ENCODE measurements at places on chromosomes 1 and 21.

DNA sequence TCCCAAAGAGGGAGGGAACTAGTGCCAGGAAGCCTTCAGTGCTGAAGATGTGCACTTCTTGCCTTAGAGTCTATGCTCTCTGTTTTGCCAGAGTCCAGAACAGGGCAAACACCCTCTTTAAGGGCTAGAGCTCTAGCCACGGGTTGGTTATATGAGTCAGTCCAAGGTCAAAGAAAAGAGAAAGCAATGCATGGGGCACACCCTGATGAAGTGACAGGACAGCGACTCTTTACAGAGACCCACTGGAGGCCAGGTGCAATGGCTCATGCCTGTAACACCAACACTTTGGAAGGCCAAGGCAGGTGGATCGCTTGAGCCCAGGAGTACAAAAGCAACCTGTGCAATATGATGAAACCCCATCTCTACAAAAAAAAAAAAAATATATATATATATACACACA, 86.1 kb downstream of the TGFBR3 start:
- DNase-seq = no peak

GRCh38 chr1:22903113-22903512, 69.6 kb downstream of the LACTBL1 start:
- no peak for DNase-seq

GRCh38 chr1:217407534-217408001, 223.3 kb downstream of the GPATCH2 start:
- no peak for DNase-seq

DNA sequence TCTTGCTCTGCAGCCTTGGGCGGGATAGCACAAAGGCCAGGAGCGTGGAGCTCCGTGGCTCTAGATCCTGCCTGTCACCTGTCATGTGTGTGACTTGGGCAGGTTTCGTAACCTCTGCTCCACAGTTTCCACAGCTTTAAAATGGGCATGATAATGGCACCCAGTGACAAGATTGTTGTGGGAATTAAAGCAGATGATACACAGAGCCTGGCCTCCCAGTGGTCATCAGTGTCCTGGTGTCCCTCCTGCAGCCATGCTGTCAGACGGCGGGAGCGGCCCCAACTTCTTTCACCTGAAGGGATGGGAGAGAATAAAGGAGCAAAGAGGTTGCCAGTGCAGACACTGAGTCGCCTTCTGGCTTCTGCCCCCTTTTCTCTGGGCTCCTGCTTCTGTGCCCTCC, 61.5 kb downstream of the SLC37A1 start:
- DNase-seq = no peak

GRCh38 chr1:164651351-164651951, 92.5 kb downstream of the PBX1 start:
- no peak for DNase-seq

DNA sequence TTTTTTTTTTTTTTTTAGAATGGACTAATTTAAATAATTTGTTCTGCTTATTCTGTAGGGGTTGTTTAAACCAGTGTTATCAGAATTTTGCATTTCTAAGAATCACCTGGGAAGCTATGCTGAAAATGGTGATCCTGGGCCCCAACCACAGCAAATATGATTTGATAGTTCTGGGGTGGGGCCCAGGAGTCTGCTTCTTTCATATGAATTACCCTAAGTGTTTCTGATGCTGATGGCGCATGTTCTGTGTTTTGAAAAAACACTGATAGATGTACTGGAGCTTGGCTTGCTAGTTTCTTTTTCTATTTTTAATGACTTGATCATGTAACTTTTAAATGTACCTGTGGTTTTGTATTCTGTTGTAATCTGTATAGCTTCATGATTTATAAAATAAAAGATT, 89.3 kb downstream of the CDC14A start:
- DNase-seq = no peak

- DNase-seq = no peak
Observed at GRCh38 chr1:162726555-162726954, 63.9 kb upstream of the HSD17B7 start.

- no peak for DNase-seq
Observed at GRCh38 chr1:213374369-213374768, 323.3 kb downstream of the RPS6KC1 start.

DNA sequence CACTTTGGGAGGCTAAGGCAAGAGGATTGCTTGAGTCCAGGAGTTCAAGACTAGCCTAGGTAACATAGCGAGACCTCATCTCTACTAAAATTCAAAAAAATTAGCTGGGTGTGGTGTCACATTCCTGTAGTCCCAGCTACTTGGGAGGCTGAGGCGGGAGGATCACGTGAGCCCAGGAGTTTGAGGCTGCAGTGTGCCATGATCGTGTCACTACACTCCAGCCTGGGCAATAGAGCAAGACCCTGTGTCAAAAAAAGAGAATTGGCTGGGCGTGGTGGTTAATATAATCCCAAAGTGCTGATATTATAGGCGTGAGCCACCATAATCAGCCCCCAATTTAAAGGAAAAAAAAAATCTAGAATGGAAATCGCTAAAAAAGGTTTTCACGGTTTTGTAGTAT, 7.0 kb downstream of the MACO1 start:
- DNase-seq = no peak

DNA sequence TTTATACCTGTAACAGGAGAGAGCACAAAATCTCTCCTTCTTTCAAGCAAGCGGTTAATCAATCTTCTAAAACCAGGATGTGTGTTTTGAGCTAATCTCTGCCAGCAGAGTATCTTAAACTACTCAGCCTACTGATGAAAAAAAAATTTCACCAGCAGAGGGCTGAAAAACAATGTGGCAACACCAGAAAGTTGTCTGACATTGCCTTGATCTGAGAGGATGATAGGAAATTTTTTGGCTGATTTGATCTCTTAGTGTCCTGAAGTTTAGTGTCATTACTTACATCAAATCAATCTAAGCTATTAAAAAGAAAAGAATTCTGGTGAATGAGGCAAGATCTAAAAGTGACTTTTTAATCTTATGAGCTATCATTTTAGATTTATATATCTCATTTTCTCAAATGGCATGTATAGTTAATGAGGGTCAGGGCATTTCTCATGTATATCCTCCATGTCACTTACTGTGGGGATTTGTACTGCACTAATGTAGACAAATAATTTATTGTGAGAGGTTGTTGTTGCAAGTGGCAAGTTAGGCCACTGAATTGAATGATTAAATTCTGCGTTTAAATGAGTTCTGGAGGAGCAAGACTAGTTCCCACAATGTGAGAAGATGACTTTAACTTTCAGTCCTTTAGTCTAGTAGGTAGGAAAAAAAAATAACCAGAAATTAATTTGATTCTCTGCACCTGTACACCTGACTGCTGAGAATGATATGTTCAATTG, 10.9 kb downstream of the ADAMTS1 start:
- DNase-seq = no peak

- no peak for DNase-seq
Observed at GRCh38 chr1:119779869-119780356, 11.2 kb upstream of the HMGCS2 start.

DNA sequence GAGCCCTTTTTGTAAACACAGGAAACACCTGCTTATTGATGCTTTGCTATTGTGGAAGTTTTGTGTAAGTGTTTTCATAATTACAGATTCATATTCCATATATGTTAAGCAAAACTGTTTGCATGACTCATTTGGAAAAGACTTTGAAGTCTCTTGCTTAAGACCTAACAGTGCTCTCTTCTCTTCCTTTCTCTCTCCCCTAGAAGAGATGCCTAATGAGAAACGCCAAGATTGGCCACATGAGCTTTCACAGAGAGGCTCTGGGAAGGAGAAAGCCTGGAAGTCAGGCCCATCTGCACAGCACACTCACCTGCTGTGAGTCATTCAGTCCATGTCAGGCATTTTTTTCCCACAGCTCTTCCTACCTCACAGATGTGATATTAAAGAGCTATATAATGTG, 101.6 kb upstream of the PALMD start:
- no peak for DNase-seq

DNA sequence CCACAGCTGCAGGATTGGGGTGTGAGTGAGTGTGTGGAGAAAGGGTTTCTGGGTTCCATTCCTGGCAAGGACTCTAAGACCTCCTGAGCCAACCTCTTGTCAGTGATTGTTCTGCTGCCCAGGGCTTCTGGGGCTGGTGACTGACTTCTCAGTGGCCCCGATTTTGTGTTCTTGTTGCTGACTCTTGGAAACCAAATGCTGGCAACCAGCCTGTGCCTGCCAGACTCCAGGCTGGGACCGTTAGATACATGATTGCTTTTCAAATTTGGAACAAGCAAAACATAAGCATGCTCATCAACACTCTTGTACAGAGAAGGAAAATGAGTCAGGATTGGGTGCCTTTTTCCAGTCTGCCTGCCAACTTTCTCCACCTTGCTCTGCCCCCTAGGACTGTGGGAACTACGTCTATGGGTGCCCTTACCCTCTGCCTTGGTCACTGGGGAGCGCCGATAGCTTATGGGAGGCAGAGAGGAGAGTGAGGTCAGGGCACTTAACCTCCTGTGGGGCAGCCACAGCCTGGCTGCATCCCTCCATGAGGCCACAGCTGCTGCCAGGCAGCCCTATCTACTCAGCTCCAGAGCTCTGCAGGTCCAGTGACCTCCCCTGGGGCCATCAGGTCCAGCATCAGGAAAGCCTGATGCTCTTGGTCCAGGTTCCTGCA, 39.3 kb upstream of the EPS8L3 start:
- no peak for DNase-seq

DNA sequence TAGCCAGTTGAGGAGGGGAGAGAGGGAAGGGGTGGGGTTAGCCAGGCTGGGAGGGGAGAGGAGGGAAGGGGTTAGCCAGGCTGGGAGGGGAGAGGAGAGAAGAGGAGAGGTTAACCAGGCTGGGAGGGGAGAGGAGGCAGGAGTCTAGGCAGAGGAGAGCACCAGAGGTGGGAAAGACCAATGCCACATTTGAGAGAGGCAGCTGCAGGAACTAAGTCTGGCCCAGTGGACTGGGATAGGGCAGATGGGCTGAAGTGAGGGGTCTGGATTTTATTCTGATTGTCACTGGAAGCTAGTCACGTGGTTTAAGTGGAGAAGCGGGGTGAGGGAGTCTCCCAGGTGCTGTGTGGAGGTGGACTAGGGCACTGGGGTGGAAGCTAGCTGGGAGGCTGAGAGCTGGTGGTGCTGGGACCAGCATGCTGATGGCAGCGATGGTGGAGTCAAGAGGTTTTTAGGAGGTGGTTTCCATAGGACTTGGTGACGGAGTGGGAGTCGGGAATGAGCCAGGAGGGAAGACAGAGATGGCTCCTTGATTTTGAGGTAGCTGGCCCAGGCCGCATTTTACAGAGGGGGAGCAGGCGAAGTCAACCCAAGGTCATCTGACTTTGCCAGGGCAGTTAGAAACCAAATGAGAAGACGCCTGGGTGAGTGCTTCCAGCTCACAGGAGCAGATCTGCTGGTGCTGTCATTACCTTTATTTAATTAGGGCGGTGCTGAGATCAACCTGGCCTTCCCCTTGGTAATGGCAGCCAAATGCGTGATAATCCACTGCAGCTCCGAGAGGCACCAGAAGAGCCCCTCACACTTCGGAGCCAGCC, 42.8 kb downstream of the DISP3 start:
- DNase-seq = no peak

DNA sequence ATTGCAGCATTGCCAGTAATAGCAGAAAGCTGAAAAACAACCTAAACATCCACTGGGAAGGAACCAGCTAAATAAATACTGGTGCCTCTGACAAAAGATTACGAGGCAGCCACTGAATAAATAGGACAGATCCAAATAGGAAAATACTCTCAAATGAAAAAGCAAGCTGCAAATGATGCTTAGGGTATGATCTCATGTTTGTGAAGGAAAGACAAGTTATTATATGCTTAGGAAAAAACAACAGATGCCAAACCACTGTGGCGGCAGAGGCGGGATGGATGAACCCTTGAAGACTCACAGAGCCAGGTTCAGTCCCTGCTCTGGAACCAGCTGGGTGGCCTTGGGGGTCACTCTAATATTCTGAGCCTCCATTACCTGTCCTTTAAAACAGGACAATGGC, 41.6 kb downstream of the MATN1 start:
- no peak for DNase-seq

DNA sequence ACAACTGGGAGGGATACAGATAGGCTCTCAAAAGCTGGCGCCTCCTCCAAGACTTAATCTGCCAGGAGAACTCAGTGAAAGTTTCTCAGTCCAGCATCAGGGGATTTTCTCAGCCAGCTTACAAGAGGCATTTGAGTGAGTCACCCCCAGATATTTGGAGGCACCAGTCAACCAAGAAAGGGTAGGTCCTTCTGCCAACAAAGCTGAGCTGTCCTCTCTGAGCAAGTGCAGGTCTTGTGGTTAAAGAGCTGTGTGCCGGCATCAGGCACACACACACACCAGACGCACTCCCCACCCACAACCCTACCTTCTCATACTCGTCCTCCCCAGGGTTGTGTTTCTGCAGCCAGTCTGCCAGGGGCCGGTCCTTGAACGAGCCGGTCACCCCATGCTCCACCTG, 27.0 kb upstream of the PPP1R15B start:
- DNase-seq = no peak

GRCh38 chr1:92851729-92852128, 19.9 kb downstream of the RPL5 start:
- no peak for DNase-seq

GRCh38 chr1:61095470-61095812, 13.1 kb downstream of the NFIA start:
- no peak for DNase-seq

- no peak for DNase-seq
Observed at GRCh38 chr1:210332233-210332632, 3.5 kb downstream of the HHAT start.

DNA sequence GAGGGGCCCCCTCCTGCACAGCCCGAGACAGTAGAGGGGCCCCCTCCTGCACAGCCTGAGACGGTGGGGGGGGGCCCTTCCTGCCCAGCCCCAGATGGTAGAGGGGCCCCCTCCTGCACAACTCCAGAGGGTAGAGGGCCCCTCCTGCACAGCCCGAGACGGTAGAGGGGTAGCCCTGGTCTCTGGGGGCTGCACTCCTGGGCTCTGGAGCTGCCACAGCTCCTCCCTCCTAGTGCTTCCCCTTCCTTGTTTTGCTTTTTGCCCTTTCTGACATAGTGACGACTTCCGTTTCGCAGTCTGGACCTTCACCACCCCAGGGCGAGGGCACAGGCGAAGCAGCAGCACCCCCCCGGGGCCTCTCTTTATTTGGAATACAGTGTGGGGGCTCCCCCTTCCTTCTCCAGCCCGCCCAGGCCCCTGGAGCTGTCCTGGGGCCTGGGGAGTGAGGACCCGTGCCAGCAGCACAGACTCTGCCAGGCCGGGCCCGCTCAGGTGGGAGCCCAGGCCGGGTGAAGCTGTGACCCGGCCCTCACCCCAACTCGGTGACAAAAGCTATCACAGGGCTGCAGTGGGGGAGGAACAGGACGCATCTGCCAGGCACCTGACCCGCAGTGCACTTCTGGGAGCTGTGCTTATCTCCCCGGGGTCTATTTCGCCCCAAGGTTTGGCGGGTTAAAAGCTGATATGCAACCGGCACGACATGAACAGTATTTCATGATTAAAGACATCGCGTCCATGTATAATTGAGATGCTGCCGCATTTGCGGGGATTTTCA, 1.1 kb upstream of the PRXL2B start:
- DNase-seq = no peak

GRCh38 chr1:57163325-57163724, 197.5 kb upstream of the C8B start:
- DNase-seq = no peak

All from NCI-H1417 treated with DMSO at 0.1 percent for 48 hours (cell line).